CD4-positive, CD25-positive, alpha-beta regulatory T cell (primary cell): ENCODE measurements at places on chromosomes 7 and 10. TPM values are rescaled to one million over a fixed set of nuclear protein-coding genes. Genes with fewer than 3 reads are reported as not detected.

DNA sequence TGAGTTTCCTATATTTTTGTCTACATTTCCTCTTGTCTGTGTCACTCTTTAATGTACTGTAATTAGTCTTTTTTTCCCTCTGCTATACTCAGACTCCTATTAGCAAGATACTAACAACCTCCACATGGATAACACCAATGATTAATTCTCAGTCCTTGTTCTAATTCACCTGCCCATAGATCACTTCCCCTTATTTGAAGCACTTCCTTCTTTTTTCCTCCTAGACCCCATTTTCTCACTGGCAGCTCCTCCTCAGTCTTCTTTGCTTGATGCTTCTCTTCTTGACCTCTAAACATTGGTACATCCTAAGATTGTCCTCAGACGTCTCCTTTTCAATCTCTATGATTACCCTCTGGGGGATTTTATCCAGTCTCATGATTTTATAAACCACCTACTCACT, 98.2 kb upstream of the IMMP2L start:
- no peaks in the 10 kb centered on the region for H3K27me3 ChIP-seq
- H3K36me3 ChIP-seq = no peaks in the 10 kb centered on the region
- H3K27ac ChIP-seq = no peak overlapping the region

- no peaks in the 10 kb centered on the region for H3K36me3 ChIP-seq
- no peaks in the 10 kb centered on the region for H3K4me1 ChIP-seq
- no peak overlapping the region for H3K4me3 ChIP-seq
- H3K27ac ChIP-seq = no peak overlapping the region
Measured at GRCh38 chr7:5450549-5451327, 27.1 kb upstream of the TNRC18 start.

Gene PDE6C
- total RNA-seq = not detected

Gene CCL24
- total RNA-seq = not detected

DNA sequence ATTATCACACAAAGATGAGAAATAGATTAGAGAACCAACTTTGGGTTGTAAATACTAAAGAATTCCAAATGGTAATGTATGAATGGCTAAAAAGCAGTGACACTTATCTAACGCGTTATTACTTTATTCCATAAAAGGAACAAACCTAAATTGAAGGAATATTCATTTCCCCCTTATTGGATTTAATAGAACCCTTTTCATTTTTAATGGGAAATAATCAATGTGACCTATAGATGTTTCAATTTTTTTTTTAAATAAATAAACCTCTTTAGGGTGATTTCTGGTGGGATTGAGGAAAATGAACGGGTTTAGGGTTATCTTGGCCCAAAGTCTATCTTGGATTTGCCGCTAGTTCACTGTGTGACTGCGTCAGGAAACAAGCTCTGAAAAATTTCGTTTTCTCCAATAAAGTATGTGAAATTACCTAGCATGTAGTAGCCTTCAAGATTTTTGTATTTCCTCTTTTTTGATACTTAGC, 1.9 kb upstream of the ACBD5 start:
- DNase-seq = no peak
- H3K4me1 ChIP-seq = peaks cover 41% of the 10 kb centered on the region
- H3K4me3 ChIP-seq = peak overlapping the region; percentile 98
- peak overlapping the region; percentile 96 for H3K27ac ChIP-seq
- no peaks in the 10 kb centered on the region for H3K36me3 ChIP-seq
- no peaks in the 10 kb centered on the region for H3K27me3 ChIP-seq

Gene PSMG3
- 16.3 TPM for total RNA-seq

GRCh38 chr7:143280566-143280965, 4.2 kb upstream of the TMEM139 start:
- DNase-seq = no peak
- peaks cover 27% of the 10 kb centered on the region for H3K4me1 ChIP-seq
- H3K4me3 ChIP-seq = peak overlapping the region; percentile 75
- no peaks in the 10 kb centered on the region for H3K36me3 ChIP-seq
- no peaks in the 10 kb centered on the region for H3K27me3 ChIP-seq

- no peak for DNase-seq
- H3K36me3 ChIP-seq = no peaks in the 10 kb centered on the region
- peaks cover 19% of the 10 kb centered on the region for H3K4me1 ChIP-seq
- peak overlapping the region; percentile 38 for H3K4me3 ChIP-seq
- H3K27me3 ChIP-seq = peaks cover 10% of the 10 kb centered on the region
Measured at GRCh38 chr10:62268027-62268398, 631 bp downstream of the RTKN2 start.

Gene CALN1
- total RNA-seq = 0.52 TPM

- no peaks in the 10 kb centered on the region for H3K36me3 ChIP-seq
- peak; percentile 32 for DNase-seq
- no peaks in the 10 kb centered on the region for H3K27me3 ChIP-seq
- no peak overlapping the region for H3K4me3 ChIP-seq
Measured at GRCh38 chr10:13219685-13220670, 14.2 kb downstream of the UCMA start.

DNA sequence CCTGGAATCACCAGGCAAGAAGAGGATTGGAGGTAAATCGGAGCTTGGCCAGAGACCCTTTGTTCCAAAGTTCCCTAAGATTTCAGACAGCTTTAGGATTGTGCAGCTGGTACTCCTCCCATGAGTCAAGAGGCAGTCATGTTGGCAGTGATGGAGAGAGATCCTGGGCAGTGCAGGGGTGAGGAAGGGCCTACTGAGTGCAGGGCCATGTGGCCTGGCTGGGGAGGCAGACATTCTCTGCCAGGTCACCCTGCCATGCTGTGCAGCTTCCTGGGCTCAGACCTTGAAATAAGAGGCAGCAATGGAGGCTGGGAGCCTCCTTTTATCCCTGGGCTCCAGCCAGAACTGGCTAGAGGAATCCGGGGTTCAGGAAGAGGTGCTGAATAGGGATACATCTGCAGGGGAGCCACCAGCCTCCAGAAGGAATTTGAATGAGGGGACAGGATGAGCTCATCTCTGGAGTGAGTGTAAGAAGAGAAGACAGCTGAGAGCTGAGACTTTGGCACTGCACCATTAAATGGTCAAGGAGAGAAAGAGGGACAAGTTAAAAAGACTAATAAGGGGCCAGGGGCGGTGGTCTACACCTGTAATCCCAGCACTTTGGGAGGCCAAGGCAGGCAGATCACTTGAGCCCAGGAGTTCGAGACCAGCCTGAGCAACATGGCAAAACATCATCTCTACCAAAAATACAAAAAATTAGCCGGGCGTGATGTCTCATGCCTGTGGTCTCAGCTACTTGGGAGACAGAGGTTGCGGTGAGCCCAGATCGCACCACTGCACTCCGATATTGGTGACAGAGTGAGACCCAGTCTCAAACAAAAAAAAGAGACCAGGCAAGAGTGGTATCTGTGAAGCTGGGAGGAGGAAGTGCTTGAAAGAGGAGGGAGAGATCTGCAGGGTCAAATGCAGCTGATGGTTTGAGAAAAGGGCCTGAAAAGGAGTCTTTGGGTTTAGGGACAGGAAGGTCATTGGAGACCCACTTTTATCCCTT, 12.0 kb downstream of the SFTPD start:
- no peaks in the 10 kb centered on the region for H3K4me1 ChIP-seq
- H3K27ac ChIP-seq = no peak overlapping the region
- no peak for DNase-seq
- H3K27me3 ChIP-seq = peaks cover 1% of the 10 kb centered on the region

DNA sequence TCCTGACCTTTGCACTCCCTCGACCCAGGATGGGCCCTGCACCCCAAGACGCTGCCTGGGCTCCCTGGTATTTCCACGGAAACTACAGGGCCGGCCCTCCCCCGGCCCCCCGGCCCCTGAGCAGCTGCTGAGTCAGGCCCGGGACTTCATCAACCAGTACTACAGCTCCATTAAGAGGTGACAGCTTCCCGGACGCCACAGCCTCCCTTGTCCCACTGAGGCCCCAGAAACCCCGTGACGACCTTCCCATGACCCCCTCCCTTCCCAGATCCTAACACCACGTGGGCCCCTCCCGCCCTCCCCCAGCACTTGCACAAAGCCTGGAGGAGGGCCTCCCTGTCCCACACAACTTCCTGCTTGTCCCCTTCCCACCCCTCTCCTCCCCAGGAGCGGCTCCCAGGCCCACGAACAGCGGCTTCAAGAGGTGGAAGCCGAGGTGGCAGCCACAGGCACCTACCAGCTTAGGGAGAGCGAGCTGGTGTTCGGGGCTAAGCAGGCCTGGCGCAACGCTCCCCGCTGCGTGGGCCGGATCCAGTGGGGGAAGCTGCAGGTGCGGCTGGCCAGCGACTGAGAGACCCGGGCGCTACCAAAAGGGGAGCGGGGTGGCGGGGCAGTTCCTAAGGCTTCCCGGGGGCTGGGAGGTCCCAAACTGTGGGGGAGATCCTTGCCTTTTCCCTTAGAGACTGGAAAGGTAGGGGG, 5.7 kb downstream of the NOS3 start:
- H3K4me1 ChIP-seq = peaks cover 54% of the 10 kb centered on the region
- H3K27ac ChIP-seq = no peak overlapping the region
- DNase-seq = no peak
- H3K36me3 ChIP-seq = no peaks in the 10 kb centered on the region
- H3K27me3 ChIP-seq = no peaks in the 10 kb centered on the region

DNA sequence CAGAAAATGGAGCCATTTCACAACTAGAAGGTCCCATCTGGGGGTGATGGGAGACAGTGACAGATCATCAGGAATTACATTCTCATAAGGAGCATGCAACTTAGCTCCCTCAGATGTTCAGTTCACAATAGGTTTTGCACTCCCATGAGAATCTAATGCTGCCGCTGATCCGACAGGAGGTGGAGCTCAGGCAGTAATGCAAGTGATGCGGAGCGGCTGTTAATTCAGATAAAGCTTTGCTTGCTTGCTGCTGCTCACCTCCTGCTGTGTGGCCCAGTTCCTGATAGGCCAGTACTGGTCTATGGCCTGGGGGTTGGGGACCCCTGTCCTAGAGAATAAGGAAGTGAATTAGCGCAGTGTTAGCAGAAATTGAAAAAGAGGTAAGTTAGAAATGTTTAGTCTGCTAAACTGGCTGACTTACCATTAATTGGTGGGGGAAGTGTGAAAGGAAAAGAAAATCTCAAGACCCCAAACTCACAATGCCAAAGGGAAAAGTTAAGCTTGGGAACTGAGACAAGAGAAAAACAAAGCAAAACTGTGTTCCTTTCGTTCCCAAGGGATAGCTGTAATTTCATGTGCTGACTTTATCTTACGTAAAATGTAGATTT, 76.4 kb downstream of the LYZL2 start:
- H3K27ac ChIP-seq = no peak overlapping the region
- no peaks in the 10 kb centered on the region for H3K4me1 ChIP-seq
- DNase-seq = no peak
- no peaks in the 10 kb centered on the region for H3K36me3 ChIP-seq

GRCh38 chr7:93728292-93728691, 153.8 kb upstream of the CALCR start:
- no peaks in the 10 kb centered on the region for H3K4me1 ChIP-seq
- H3K27ac ChIP-seq = no peak overlapping the region
- H3K36me3 ChIP-seq = no peaks in the 10 kb centered on the region
- no peaks in the 10 kb centered on the region for H3K27me3 ChIP-seq
- no peak overlapping the region for H3K4me3 ChIP-seq

- peak overlapping the region; percentile 79 for H3K27ac ChIP-seq
- H3K36me3 ChIP-seq = peaks cover 17% of the 10 kb centered on the region
- H3K4me1 ChIP-seq = peaks cover 62% of the 10 kb centered on the region
- no peaks in the 10 kb centered on the region for H3K27me3 ChIP-seq
- peak; percentile 58 for DNase-seq
- H3K4me3 ChIP-seq = peak overlapping the region; percentile 72
Measured at GRCh38 chr10:110504111-110504735, 6.5 kb downstream of the DUSP5 start.

GRCh38 chr7:11557627-11558026, 274.4 kb downstream of the THSD7A start:
- H3K4me3 ChIP-seq = no peak overlapping the region
- H3K27me3 ChIP-seq = no peaks in the 10 kb centered on the region
- no peak for DNase-seq
- H3K36me3 ChIP-seq = no peaks in the 10 kb centered on the region

- no peak overlapping the region for H3K4me3 ChIP-seq
- no peaks in the 10 kb centered on the region for H3K27me3 ChIP-seq
- no peaks in the 10 kb centered on the region for H3K4me1 ChIP-seq
Measured at GRCh38 chr10:49371967-49372366, 23.9 kb downstream of the DRGX start.

- H3K27ac ChIP-seq = no peak overlapping the region
- H3K36me3 ChIP-seq = no peaks in the 10 kb centered on the region
- no peaks in the 10 kb centered on the region for H3K27me3 ChIP-seq
- no peak for DNase-seq
- H3K4me3 ChIP-seq = no peak overlapping the region
Measured at GRCh38 chr10:30804478-30805055, 175.0 kb upstream of the LYZL2 start.

GRCh38 chr7:90768301-90768700, 172.2 kb downstream of the CDK14 start:
- DNase-seq = no peak
- no peak overlapping the region for H3K4me3 ChIP-seq

Gene ANXA8
- total RNA-seq = not detected
